ENCODE measurements at places on chromosomes 13 and 19. TPM values are rescaled to one million over a fixed set of nuclear protein-coding genes. Genes with fewer than 3 reads are reported as not detected.

GRCh38 chr19:47768604-47769003 lies 9.9 kb upstream of the SELENOW start:
- no peaks in the 10 kb centered on the region for H3K4me1 ChIP-seq
- no peaks in the 10 kb centered on the region for H3K27me3 ChIP-seq
- no peak for DNase-seq
- H3K4me3 ChIP-seq: no peak overlapping the region

- H3K36me3 ChIP-seq: peaks cover 2% of the 10 kb centered on the region
- H3K27me3 ChIP-seq: peaks cover 6% of the 10 kb centered on the region
- no peak for DNase-seq
Measured at GRCh38 chr19:33325920-33326319, 23.6 kb upstream of the CEBPA start.

DNA sequence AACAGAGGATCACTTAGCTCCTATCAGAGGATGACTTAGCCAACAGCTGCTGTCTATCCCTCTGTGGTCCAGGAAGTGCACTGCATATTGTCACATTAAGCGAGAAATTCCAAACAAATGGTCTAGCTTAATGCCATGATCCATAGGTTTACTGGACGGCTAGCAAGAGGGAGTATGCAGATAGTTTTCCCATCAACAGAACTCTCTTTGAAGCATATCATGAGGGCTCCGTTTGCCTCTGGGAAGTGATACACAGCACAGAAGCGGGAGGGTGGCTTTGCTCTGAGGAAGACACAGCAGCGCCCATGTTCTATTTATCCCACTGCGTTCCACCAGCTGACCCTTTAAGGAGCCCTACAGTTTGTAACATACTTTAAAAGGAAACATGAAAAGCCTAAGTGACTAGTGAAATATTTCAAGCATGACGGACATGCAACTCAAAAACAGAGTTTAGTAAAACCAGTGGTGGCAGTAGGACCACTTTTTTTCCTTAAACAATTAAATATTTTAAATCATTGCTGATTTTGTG lies 52.7 kb downstream of the COL4A1 start:
- no peak for DNase-seq
- H3K27ac ChIP-seq: no peak overlapping the region
- peaks cover 1% of the 10 kb centered on the region for H3K4me1 ChIP-seq

- H3K27ac ChIP-seq: no peak overlapping the region
- no peak for DNase-seq
- no peak overlapping the region for H3K4me3 ChIP-seq
Measured at GRCh38 chr19:743168-743687, 7.7 kb upstream of the MISP start.

DNA sequence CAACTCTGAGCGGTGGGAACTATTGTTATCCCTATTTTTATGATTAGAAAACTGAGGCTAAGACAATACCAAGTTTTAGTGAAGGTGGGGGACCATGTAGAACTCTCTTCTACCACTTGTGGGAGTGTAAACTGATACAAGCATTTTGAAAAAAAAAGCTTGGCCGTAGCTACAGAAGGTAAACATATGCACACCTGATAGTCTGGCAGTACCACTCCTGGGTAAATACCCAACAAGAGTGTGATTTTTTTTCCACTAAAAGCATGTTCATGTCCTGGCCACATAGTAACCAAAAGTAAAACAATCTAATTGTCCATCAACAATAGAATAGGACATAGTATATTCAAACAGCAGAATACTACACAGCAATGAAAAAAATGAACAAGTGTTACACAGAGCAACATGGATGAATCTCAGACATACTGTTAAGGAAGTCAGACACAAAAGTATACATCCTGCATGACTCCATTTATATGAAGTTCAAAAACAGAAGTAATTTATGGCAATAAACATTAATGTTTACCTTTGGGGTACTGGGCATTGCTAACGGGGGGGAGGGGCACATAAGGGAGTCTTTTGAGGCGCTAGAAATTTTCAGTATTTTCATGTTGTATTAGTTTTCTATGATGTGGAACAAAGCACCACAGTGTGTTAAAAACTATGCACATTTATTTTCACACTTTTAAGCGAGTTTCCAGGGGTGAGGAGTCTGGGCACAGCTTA lies 6.4 kb upstream of the SPATA13 start:
- no peak for DNase-seq
- H3K4me1 ChIP-seq: no peaks in the 10 kb centered on the region
- H3K27me3 ChIP-seq: no peaks in the 10 kb centered on the region

DNA sequence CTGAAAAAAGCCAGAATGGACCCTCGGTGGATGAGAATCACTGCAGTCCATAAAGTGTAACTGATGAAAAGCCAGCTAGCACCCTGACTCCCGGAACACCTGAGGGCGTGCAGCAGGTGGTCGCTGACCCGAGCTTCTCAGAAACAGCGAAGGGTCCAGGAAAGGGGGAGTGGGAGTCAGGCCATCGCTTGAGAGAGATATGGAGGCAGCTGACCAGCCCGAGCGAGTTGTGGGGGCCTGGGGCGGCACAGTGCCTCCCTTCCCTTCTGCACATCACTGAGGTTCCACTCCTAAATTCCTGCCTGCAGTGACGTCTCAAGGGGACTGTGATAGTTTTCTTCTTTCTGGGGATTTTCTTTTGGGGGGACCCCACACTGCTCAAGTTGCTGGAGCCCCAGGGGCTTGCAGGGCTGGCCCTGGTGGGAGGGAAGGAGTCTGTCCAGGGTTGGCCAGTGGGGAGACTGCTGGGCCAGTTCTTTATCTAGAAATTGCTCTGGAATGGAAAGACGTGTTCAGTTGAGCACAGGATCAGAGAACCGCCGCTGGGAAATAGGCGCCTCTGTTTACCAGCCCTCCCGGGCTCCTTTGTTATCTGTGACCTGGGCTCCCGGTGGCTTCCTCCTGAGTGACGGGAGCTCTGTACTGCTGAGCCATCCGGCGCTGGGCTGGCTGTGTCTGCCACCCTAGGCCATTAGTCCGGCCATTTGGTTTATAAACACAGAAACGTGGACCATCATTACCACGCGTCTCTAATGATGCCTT lies 71.3 kb downstream of the RAB20 start:
- no peaks in the 10 kb centered on the region for H3K27me3 ChIP-seq
- no peak for DNase-seq
- no peak overlapping the region for H3K4me3 ChIP-seq
- no peak overlapping the region for H3K27ac ChIP-seq

DNA sequence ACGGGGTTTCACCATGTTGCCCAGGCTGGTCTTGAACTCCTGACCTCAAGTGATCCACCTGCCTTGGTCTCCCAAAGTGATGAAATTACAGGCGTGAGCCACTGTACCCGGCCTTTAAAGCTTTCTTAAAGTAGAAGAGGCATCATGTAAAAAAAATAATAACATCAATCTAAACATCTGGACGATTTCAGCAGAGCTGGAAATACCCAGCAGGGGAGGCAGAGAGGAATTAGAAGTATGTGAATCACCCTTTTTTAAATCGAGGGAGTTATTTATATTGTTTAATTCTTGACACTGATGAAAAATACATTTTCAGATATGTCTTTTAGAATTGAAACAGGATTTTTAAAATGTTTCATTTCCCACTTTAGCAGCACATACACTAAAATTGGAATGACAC lies 37.4 kb upstream of the MTIF3 start:
- no peaks in the 10 kb centered on the region for H3K27me3 ChIP-seq
- no peak overlapping the region for H3K4me3 ChIP-seq
- no peaks in the 10 kb centered on the region for H3K4me1 ChIP-seq
- no peak for DNase-seq

DNA sequence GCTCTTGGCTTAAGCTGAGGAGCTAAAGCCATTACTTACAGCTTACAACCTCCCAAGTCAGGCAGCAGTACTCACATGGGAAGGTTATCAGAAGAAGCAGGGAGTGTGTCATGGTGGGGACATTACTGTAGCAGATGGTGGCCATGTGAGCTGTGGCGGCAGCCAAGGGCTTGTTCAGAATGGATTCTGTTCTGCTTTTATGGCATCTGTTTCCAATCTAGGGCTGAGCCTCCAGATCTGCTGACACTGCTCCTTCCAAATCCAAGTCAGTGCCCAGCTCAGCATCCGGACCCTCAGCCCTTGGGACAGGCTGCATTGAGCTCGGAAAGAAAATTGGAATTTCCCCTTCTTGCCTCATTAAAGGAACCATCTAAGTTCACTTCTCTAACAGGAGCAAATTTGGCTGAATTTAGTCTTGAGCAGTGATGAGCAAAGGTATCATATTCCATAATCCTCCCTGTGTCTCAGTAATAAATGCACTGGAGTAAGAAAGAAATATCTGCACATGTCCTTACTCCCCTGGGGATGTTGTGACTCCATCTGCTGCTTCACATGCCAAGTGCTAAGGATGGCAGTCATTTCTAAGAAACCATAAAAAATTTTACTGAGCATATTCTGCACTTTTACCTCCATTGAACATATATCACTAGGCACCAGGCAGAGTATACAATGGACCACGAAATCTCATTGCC lies 73.9 kb downstream of the KCTD12 start:
- H3K27me3 ChIP-seq: peaks cover 11% of the 10 kb centered on the region
- DNase-seq: no peak
- no peaks in the 10 kb centered on the region for H3K4me1 ChIP-seq
- no peak overlapping the region for H3K27ac ChIP-seq
- no peaks in the 10 kb centered on the region for H3K36me3 ChIP-seq
- no peak overlapping the region for H3K4me3 ChIP-seq

DNA sequence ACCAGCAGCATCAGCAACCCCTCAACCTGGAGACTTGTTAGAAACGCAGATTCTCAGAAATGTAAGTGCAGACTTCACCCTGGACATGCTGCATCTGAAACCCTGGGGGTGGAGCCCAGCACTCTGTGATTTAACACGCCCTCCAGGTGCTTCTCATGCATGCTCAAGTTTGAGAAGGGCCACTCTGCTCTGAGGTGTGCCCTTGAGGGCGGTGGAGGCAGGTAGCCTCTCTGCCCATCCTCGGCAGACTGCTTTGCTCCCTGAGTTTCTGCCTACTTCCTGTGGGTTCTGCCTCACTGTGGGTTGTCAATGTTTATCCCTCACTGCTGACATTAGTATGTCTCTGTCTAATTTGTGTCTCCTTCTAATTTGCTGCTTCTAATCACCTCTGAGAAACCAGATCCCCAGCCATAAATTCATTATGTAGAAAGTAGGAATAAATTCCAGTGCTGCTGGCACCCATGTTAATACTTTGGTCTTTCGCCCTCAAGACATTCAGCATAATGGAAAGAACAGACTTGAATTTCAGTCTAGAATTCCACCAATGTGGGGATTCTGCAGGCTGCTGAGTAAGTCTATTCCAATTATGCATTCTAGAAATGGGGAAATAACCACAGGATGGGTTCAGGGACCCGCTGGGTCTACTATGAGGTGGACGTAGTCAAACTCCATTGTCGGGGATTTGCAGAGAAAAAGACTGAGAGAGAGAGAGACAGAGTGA lies 51.3 kb upstream of the CYSLTR2 start:
- no peak overlapping the region for H3K27ac ChIP-seq
- no peak for DNase-seq
- peaks cover 9% of the 10 kb centered on the region for H3K27me3 ChIP-seq
- no peaks in the 10 kb centered on the region for H3K36me3 ChIP-seq

GRCh38 chr19:20365146-20365545 lies 198.1 kb downstream of the ZNF486 start:
- peaks cover 3% of the 10 kb centered on the region for H3K4me1 ChIP-seq
- no peak overlapping the region for H3K27ac ChIP-seq
- DNase-seq: no peak

- peaks cover 6% of the 10 kb centered on the region for H3K27me3 ChIP-seq
- no peaks in the 10 kb centered on the region for H3K4me1 ChIP-seq
- H3K36me3 ChIP-seq: no peaks in the 10 kb centered on the region
- no peak for DNase-seq
- H3K4me3 ChIP-seq: no peak overlapping the region
- no peak overlapping the region for H3K27ac ChIP-seq
Measured at GRCh38 chr13:34637138-34637537, 304.9 kb upstream of the NBEA start.

DNA sequence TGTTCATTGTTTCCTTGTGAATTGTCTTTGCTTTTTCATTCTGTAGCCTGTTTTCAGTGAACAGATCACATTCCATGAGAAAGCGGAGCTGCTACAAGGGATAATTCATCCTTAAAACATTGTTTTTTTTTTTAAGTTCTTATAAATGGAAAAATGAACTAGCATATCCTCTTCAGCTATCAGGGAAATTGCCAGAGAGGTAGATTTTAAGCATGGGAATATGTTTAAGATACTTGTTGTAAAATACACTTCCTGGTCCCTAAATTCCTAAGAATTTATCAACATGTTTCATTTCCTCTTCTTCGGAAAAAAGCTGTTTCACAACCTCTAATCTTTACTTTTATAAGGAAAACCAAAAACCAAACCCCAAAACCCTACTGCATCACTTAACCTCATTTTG lies 238.0 kb downstream of the POSTN start:
- no peak overlapping the region for H3K27ac ChIP-seq
- no peak for DNase-seq
- no peaks in the 10 kb centered on the region for H3K36me3 ChIP-seq
- H3K27me3 ChIP-seq: no peaks in the 10 kb centered on the region

- no peak overlapping the region for H3K27ac ChIP-seq
- H3K27me3 ChIP-seq: no peaks in the 10 kb centered on the region
- H3K4me3 ChIP-seq: no peak overlapping the region
- no peaks in the 10 kb centered on the region for H3K4me1 ChIP-seq
- DNase-seq: no peak
Measured at GRCh38 chr13:76703621-76704288, 182.4 kb downstream of the KCTD12 start.

GRCh38 chr13:106034201-106034600 lies 501.3 kb downstream of the EFNB2 start:
- H3K4me1 ChIP-seq: no peaks in the 10 kb centered on the region
- H3K27ac ChIP-seq: no peak overlapping the region
- DNase-seq: no peak

- H3K27me3 ChIP-seq: peaks cover 8% of the 10 kb centered on the region
- no peak for DNase-seq
- H3K27ac ChIP-seq: no peak overlapping the region
Measured at GRCh38 chr13:77563111-77563510, 27.6 kb downstream of the SCEL start.

GRCh38 chr19:52786078-52786463 lies 520 bp downstream of the ZNF600 start:
- H3K27ac ChIP-seq: peak overlapping the region; percentile 75
- peaks cover 25% of the 10 kb centered on the region for H3K4me1 ChIP-seq
- H3K27me3 ChIP-seq: no peaks in the 10 kb centered on the region
- H3K36me3 ChIP-seq: peaks cover 42% of the 10 kb centered on the region

- peaks cover 55% of the 10 kb centered on the region for H3K27me3 ChIP-seq
- no peak for DNase-seq
- H3K36me3 ChIP-seq: no peaks in the 10 kb centered on the region
- H3K4me3 ChIP-seq: no peak overlapping the region
Measured at GRCh38 chr13:97011446-97012131, 17.3 kb upstream of the OXGR1 start.

OR4F17 gene
- total RNA-seq: not detected

CDX2 gene
- total RNA-seq: not detected

COL5A3 gene
- 0.04 TPM for total RNA-seq

PCP2 gene
- 1.4 TPM for total RNA-seq

FFAR2 gene
- not detected for total RNA-seq

KLK15 gene
- total RNA-seq: not detected

SLC7A9 gene
- total RNA-seq: not detected

MCEMP1 gene
- total RNA-seq: not detected

GFY gene
- total RNA-seq: not detected
